T-helper 1 cell (primary cell): ENCODE measurements at places on chromosomes 6 and 20.

DNA sequence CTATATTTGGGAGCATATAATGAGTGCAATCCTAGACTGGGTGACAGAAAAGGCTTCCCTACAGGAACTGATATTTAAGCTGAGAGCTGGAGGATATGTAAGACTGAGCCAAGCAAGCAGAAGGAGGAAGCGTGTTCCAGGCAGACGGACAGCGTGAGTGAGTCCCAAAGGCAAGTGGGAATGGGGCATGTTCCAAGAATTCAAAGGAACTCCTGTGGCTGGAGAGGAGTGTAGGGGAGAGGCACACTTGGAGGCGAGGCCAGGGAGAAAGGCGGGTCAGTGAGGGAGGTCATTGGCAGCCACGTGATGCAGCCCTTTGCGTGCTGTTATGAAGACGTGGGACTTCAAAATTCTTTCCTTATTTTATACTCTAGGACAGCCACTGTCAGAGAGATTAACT, 27.9 kb upstream of the SGK1 start:
- DNase-seq = no peak

DNA sequence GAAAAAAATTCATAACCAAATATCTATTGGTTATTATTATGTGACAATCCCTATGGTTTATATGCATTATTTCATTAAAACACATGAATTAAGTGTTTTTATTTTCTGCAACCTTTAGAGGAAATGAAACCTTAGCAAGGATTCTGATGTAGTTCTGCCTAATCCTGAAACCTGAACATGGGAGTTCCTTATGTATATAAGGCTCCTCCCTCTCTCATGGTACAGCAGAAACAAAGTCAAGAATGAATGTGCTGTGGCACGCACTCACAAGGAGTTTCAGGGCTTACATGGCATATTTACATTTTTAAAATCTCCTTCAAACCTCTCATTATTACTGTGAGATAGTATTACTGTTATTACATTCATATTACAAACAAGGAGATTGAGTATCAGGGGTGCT, 426.4 kb upstream of the CITED2 start:
- DNase-seq = no peak

GRCh38 chr6:138241381-138241780, 23.1 kb upstream of the PBOV1 start:
- no peak for DNase-seq

GRCh38 chr20:51036226-51036625, 13.3 kb upstream of the KCNG1 start:
- DNase-seq = no peak

DNA sequence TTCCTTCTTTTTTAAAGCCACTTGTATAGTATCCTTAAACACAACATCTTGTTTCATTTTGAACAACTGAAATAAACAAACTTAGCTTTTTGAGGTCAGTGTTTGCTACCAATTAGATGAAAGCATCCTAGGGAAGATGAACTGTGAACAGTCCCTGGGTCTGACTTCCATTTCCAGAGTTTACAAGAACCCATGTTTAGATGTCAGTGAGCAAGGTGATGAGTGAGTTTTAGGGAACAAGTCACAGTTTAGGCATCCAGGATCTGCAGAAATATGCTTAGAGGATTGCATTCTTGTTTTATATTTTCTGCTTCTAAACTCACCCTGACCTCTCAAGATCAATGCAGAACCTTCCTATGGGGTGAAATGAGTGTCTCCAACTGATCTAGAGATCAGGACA, 3.0 kb downstream of the ZC2HC1B start:
- no peak for DNase-seq

DNA sequence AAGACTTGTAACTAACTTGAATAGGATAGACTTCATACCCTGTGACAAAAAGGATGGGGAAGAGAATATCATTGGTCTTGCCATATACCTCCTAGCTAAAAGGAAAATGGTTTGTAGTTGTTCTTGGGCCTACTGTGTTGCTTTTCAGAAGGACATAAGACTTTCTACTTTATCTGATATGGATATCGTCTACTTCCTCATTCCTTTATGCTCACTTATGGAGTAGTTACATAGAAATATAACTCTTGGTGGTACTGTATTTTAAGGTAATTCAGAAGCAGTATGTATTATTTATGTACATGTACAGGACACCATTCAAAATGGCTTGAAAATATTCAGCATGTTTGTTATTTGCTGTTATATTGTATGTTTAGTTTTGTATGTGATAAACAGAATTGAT, 8.0 kb downstream of the FAM217B start:
- DNase-seq = no peak

- DNase-seq = no peak
Observed at GRCh38 chr6:125793863-125794262, 3.1 kb downstream of the NCOA7 start.

DNA sequence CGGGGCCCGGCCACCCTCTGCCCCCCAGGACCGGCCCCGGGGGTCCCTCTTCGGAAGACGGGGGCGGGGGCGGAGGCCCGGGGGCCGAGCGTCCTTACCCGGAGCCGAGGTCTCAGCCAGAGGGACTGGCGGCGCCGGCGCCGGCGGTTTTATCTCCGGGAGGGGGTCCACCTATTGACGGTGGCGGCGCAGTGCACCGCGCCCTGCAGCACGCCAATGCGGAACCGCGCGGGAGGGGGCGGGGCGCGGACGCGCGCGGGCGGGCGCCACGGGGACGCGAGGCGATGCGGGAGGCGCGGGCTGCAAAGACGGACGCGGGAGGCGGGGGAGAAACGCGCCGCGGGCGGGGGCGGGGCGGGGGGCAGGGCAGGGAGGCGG, at the start of gene EEF1A2:
EEF1A2 (minus strand) TSS at position 124 of the 378 bp plus-strand sequence. CDS start 1,320 bp downstream, outside the sequence.
- peak; percentile 64 for DNase-seq

GRCh38 chr6:113397236-113397635, 459.9 kb upstream of the MARCKS start:
- no peak for DNase-seq

- DNase-seq = no peak
Observed at GRCh38 chr20:61120595-61121515, 131.2 kb upstream of the CDH4 start.

- DNase-seq = no peak
Observed at GRCh38 chr6:156794546-156795354, 17.6 kb downstream of the ARID1B start.

GRCh38 chr6:56580271-56580670, 62.4 kb downstream of the DST start:
- DNase-seq = no peak

DNA sequence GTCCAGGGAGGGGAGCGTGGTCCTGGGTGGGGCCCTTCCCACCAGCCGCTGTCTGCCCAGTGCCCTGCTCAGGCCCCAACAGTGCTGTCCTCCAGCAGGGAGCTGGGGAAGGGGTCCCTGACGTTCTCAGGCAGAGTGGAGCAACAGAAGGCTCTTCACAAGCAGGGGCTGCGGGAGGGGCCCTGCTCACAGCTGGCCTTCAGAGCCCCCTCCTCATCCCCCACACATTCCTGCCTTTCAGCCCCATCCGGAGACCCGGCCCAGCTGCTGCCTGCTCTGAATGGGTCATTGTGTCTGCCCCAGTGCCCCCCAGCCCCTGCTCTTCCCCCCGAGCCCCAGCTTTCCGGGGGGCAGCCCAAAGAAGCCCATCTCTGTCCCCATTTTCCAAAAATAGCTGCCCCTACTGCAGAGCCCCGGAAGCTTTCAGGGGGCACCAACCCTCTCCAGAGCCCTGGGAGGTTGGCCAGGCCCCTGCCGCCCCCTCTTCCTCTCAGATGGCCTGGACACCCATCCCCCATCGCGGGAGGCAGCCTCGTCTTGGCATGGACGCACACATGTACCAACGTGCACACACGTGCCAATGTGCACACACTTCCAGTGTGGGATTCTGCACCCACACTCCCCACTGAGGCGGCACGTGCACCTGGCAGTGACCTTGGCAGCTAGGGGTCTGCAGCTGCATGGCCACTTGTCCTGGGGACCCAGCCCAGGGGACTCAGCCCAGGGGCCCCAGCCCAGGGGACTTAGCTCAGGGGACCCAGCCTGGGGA, 3.7 kb downstream of the COL20A1 start:
- no peak for DNase-seq

DNA sequence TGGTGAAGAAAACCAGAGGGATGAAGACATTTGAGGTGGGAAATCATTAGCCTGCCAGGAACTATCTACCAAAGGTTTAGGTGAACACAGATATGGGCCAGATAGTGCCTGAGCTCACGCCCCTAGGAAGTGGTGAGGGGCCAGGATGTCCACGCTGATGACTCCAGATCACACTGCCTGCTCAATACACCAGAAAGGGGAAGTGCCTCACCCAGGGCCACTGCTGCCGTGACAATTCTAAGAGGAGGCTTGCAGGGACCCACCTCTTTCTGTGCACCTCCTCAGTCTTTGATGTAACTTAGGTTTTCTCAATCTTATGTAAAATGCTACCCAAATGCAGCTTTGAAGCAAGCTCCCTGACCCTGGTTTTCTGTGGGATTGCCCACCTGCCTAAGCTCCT, 5.4 kb upstream of the RAB44 start:
- no peak for DNase-seq

DNA sequence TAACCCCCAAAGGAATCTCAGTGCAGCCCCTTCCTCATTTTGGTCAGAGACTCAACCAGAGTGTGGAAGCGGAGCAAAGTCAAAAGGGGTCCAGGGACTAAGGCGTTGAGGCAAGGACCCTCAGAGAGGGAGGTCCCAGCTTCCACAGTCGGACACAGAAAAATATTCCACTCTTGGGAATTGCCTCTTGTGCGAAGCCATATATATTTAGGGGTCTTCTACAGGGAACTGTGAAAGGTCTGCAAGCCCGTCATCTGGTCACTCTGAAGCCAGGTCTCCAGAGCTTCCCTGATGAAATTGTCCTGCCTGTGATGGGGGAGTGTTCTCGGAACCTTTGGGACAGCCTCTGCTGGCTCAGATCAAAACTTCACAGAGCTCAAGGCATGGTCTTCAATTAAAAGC, 160.8 kb downstream of the TBXT start:
- no peak for DNase-seq

- DNase-seq = no peak
Observed at GRCh38 chr6:126217497-126217896, 122.4 kb upstream of the CENPW start.

DNA sequence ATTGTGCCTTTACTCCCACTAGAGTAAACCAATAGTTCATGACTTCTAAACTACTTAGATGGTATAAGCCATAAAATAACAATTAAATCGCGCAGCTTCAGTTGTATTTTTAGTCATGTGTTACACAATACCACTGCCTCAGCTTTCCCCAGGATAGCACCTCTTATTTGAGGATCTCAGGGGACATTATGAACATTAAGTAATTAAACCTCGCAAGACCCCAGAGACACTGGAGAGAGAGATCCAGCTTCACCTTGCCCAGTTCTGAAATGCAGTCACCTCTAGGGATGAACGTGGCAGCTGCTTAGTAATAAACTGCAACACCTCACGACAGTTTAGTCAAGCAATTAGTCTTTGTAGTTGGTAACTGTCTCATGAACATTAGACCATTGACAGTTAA, 87.1 kb downstream of the CFAP61 start:
- DNase-seq = no peak

DNA sequence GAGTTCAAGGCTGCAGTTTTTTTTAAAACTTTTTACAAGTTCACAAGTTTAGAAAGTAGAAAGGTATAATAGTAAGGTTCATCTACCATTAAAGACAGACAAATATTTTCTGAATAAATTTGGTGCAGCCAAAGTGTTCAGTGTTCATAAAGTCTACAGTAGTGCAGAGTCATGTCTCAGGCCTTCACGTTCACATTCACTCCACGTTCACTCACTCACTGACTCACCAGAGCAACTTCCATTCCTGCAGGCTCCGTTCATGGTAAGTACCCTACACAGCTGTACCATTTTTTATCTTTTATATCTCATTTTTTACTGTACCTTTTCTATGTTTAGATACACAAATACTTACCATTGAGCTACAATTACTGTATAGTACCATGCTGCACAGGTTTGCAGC, 67.6 kb downstream of the B4GALT5 start:
- no peak for DNase-seq

- DNase-seq = no peak
Observed at GRCh38 chr6:3053231-3053508, 15.1 kb upstream of the RIPK1 start.

GRCh38 chr20:23278172-23278571, 72.4 kb upstream of the NXT1 start:
- DNase-seq = no peak

DNA sequence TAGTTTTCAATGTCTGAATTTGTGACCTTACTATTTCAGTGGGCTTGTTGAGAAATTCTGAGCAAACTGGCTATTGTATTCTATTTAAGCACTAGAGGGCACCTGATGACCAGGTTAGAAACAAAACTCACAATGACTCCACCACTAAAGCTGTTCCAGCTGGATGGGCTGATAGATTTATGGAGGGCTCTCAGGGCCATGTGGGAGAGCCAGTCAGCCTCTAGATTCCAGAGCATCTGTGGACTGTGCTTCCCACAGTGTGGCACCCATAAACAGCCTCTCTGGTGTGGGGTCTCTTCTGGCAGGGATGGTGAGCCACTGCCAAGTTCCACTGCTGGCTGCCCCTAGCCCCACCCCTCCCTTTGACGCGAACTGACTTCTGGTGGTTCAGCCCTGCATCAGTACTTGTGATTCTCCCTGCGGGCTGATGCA, 29.2 kb downstream of the C6orf58 start:
- DNase-seq = no peak

GRCh38 chr20:41984031-41984430, 365.9 kb upstream of the CHD6 start:
- DNase-seq = no peak

- no peak for DNase-seq
Observed at GRCh38 chr20:57908704-57909630, 199.2 kb upstream of the PMEPA1 start.

DNA sequence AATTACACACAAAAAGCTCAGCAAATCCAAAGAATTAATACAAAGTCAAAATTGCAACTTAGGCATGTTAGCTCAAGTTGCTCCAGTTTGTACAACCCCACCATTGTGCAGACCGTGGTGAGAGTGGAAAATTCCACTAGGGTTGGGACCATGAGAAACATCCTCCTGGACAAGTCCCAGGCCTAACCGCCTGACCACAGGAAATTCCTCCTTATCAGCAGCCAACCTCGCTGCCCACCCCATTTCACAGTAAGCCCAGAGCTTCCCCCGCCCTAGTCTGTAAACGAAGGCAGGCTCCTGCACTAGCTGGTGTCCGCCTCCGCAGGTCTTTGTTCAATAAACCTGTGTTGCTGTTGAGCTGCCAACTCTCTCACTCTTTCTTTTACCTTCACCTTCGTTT, 1023.3 kb downstream of the EYS start:
- DNase-seq = no peak

DNA sequence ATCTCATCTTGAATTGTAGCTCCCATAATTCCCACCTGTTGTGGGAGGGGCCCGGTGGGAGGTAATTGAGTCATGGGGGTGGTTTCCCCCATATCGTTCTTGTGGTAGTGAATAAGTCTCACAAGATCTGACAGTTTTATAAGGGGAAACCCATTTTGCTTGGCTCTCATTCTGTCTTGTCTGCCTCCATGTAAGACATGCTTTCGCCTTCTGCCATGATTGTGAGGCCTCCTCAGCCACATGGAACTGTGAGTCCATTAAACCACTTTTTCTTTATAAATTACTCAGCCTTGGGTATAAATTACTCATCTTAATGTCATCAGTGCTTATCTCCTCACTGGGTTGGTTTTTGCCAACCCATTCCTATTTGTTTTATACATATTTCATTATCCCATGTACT, 142.0 kb upstream of the GMDS start:
- no peak for DNase-seq

GRCh38 chr6:28251661-28252008, 434 bp downstream of the ZKSCAN4 start:
- no peak for DNase-seq
